Glutamatergic neuron (in vitro differentiated cells): ENCODE measurements at places on chromosomes 7 and 10. TPM values are rescaled to one million over a fixed set of nuclear protein-coding genes. Genes with fewer than 3 reads are reported as not detected.
A peak's percentile ranks its signal among the peaks of the same experiment; 100 is the strongest.

GRCh38 chr7:48158404-48158803 is 12.9 kb upstream of the ABCA13 start:
- DNase-seq, result no peak

GRCh38 chr10:36583690-36584089 is 541.7 kb upstream of the ANKRD30A start:
- DNase-seq, result no peak

DNA sequence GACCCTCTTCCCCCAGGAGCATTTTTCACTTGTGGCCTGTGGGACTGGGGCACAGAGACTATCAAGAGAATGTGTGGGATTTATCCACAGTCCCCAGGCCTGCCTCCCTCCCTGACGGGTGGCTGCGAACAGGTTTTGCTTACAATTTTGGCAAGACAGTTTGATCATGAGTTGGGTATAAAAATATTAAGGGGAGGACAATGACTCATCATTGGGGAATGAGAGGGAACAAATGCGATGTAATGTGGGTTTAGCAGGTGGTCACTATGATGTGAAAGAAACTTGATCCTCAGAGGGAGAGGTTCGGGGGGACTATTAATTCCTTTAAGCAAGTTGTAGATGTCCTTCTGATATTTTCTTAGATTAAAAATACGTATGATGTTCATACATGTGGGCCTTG is 52.2 kb downstream of the EMX2 start:
- DNase-seq, result no peak

- peak; percentile 49 for DNase-seq
These were observed 67.5 kb upstream of the INSIG1 start for GRCh38 chr7:155230169-155230593.

DNA sequence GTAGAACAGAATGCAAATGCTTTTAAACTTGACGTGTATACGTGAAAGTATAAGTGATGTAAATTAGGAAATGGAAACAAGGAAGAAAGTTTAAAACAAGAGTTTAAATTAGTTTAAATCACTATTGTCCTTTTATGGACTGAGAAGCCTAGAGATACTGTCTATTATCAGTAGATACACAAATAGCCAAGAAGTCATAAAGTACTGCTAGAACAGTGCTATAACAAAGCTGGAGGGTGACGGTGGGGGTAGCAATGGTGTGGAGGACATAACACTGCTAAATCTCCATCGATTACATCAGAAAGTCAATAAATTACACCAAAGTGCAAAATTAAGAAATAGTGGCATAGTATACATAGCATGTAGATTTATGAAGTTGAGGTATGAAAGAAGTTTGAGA is 50.1 kb upstream of the CAV2 start:
- DNase-seq, result no peak

The NPY4R2 gene
- not detected for total RNA-seq

The TMEM270 gene
- total RNA-seq, result not detected

The FERD3L gene
- total RNA-seq, result 0.96 TPM

The VIPR2 gene
- total RNA-seq, result not detected

The LBX1 gene
- not detected for total RNA-seq

The CYP2C18 gene
- not detected for total RNA-seq

The IL2RA gene
- not detected for total RNA-seq

The ERV3-1 gene
- total RNA-seq, result 70.6 TPM
